ENCODE measurements at places on chromosomes 6 and 20.

DNA sequence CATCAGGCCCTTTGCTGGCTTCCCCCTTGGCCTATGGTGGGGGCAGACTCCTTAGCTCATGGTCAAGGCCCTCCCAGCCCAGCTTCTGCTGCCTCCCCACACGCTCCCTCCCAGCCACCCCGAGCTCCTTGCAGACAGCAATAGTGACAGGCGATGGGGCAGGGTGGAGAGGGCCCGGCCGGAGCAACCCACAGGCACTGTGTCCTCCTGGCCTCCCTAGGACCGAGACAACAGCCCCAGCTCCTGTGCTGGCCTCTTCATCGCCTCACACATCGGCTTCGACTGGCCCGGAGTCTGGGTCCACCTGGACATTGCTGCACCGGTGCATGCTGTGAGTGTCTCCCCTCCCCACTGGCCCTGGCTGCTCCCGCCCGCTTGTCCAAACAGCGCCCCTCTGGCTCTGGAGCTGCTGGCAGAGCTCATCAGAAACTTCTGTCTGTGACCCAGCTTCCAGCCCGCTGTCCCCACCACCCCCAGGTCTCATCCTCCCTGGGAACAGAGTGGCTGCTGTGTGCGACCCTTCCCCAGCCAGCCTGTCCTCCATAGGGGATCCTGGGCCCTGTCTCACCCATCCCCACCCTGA lies 21.8 kb downstream of the NPEPL1 start:
- DNase-seq, result no peak

- no peak for DNase-seq
Observed at GRCh38 chr20:7818477-7818876, 121.8 kb downstream of the HAO1 start.

DNA sequence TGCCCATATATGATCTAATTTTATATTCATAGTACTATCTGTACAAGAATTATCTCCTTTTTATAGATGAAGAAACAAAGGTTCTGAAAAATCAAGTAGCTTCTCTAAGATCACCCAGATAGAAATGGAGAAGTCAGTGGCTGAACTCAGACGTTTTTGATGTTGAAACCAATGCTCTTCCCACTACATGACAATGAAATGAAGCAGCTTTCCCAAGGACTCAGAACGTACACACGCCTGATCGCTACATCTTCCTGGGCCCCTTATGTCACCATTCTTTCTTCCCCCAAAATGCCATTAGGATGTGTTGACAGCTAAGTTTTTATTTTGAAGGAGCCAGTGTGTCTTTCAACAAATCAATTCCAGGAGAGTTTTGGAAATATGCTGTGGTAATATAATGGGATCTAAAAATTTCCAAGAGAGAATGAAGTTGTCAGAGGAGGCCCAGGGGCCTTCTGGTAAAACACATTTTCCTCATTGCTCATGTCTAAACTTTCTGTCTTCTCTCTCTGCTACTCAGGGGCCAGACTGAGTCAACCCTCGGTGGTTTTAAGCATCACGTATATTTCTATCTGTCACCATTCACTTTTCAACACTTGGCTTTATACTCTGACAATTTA lies 98.1 kb upstream of the COL21A1 start:
- no peak for DNase-seq

GRCh38 chr6:73817253-73817652 lies 121.2 kb downstream of the CD109 start:
- DNase-seq, result no peak

DNA sequence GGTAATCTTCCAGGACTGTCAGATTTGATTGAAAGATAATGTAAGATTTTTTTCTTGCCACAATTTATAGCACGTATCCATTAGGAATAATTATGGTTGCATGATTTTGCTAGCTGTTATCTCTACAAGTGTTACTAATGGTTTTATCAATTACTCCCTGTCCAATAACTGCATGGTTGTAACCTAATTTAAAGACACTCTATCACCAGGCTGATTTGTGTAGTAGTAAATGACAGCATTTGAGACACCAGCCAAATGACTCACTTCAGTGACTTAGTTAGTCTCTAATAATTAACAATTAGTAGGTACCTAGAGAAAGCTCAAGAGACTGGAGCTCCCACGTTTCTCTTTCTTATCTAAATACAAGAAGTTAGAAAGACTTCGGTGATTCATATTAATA lies 453.8 kb upstream of the POU3F2 start:
- no peak for DNase-seq

DNA sequence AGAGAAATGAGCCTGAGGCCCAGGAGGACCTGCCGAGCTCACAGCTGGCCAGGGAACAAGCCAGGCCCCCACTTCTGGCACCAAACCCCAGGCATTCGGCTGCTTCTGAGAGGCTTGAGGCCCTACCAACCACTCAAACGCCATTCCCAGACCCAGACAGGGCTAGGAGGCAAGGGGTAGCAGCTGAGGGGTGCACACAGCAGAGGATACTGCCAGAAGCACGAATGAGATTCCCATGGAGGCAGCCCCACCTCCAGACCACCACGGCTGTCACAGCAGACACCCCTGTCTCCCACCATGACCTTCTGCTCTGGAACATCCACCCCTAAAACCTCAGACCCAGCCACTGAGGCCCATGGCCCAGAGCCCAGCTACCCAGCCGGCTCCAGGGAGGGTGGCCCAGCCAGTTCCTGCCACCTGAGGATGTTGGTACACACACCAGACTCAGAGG lies 36.1 kb downstream of the NTSR1 start:
- DNase-seq, result no peak

- no peak for DNase-seq
Observed at GRCh38 chr6:153618371-153619322, 420.4 kb upstream of the OPRM1 start.

DNA sequence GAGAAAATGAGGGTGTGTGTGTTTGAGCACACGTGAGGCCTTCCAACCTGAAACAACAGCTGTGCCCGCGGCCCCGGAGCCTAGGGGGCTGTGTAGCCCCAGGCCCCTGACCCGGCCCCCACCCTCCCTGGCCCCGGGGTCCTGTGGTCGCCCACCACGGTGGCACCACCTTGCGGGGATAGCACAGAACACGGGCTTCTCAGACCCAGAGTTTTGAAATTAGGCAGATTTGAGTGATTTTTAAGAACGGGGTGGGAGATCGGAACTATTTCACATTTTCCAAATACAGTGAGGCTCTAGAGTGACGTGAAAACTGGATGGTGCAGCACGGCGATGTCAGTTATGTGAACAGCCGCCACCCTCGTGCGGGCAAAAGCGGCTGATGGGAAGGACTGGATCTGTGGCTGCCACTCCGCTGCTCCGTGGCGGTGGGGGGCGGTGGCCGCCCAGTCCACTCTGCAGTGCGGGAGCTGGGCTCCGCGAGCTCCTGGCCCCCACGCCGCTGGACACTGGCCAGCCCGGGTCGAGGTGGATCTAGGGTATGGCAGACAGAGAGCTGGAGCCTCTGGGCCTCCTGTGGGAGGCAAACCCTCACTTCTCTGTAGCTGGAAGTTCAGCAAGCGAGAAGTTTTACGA lies 17.3 kb upstream of the BHLHE23 start:
- DNase-seq, result no peak

- DNase-seq, result peak; percentile 60
Observed at GRCh38 chr6:113050979-113051378, 703.8 kb downstream of the RFPL4B start.

- no peak for DNase-seq
Observed at GRCh38 chr6:21992178-21992967, 304.5 kb downstream of the PRL start.

- DNase-seq, result no peak
Observed at GRCh38 chr6:148497257-148497656, 154.6 kb downstream of the SASH1 start.

DNA sequence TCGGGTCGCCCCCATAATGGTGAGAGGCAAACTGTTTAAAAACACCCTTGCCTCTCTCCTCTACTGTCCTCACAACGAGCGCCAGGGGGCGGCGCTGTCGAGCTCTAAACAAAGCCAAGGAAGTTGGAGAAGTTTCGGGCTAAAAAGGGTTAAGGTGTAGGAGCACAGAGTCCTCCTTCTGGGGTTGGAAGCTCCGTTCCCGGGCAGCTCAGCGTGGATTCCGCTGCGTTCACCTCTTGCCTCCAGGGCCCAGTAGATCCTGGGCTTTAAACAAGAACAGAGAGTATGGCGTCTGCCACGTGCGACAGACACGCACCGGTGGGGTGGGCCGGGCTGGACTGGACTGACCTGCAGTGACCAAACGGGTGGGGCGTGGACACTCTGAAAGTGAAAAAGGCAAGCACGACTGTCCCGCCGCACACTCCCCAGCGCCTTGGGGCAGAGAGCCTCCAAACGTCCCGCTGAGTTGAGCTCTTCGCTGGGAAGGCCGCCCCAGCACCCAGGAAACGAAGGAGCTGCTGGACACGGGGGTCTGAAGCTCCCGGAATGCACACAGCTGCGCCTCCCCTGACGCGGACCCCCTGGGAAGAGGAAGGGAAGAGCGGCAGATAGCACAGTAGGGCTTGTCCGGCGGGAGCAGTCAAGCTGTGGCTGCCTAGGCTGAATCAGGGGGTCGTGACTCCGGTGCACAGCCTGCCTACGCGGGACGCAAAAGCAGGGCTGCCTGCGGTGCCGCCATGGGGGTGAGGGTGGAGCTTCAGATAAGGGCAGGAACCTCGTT lies 1.6 kb upstream of the THBD start:
- peak; percentile 94 for DNase-seq

GRCh38 chr6:53529324-53530036 lies 15.4 kb downstream of the GCLC start:
- DNase-seq, result peak; percentile 45
